K562 (cell line): ENCODE measurements at places on chromosomes 6 and 20. TPM values are rescaled to one million over a fixed set of nuclear protein-coding genes. Genes with fewer than 3 reads are reported as not detected.

DNA sequence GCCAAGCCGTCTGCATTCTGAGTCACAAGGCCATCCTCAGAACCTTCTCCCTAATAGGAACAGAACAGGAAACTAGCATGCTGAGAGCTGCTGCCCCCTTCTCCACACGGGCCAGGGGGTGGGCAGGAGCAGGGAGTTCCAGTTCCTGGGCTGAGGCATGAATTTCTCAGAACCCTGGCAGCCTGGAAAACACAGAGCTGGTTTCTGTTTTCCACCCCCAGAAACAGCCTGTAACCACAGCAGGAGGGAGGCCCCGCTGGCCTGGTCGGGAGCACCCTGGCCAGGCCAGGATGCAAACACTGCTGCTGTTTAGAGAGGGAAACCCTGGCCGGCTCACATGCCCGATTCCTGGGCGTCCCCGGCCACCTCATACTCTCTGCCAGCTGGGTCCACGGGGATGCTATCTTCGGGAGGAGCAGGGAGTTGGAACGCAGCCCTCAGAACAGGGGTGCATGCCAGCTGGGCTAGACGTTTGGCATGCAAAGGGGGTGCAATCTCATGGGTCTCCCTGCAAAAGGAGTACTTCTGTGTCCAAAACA lies 130.1 kb downstream of the NFATC2 start:
- H3K4me3 ChIP-seq: no peak overlapping the region
- DNase-seq: no peak
- no peaks in the 10 kb centered on the region for H3K27me3 ChIP-seq
- no peaks in the 10 kb centered on the region for H3K4me1 ChIP-seq
- H3K27ac ChIP-seq: no peak overlapping the region

DNA sequence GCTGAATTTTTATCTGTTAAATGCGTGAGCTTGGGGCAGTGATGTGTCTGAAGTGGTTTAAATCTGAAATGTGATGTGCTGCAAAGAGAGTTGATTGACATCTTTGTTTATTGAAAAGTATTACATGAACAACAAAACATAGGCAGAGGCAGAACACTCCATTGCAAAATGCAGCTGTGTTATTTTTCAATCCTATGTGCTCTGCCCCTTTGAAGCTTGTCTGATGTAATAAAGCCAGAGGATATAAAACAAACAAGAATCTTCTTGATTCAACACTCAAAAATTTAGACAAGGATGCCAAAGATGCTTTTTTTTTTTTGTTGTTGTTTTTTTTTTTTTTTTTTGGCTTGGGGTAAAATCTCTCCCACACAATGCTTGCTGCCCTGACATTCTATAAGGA lies 482.4 kb upstream of the MMS22L start:
- no peak overlapping the region for H3K4me3 ChIP-seq
- no peak for DNase-seq
- no peaks in the 10 kb centered on the region for H3K36me3 ChIP-seq
- no peaks in the 10 kb centered on the region for H3K27me3 ChIP-seq
- H3K4me1 ChIP-seq: no peaks in the 10 kb centered on the region
- no peak overlapping the region for H3K27ac ChIP-seq

Gene PTK6
- not detected in 2 replicates for total RNA-seq

GRCh38 chr6:55874316-55874715 lies 1.1 kb downstream of the BMP5 start:
- H3K4me1 ChIP-seq: no peaks in the 10 kb centered on the region
- H3K4me3 ChIP-seq: no peak overlapping the region
- no peak overlapping the region for H3K27ac ChIP-seq
- no peak for DNase-seq

Gene MRAP2
- total RNA-seq: 7.4 and 8.7 TPM in 2 replicates

Gene ADGRF5
- 0.07 and 0.22 TPM in 2 replicates for total RNA-seq

DNA sequence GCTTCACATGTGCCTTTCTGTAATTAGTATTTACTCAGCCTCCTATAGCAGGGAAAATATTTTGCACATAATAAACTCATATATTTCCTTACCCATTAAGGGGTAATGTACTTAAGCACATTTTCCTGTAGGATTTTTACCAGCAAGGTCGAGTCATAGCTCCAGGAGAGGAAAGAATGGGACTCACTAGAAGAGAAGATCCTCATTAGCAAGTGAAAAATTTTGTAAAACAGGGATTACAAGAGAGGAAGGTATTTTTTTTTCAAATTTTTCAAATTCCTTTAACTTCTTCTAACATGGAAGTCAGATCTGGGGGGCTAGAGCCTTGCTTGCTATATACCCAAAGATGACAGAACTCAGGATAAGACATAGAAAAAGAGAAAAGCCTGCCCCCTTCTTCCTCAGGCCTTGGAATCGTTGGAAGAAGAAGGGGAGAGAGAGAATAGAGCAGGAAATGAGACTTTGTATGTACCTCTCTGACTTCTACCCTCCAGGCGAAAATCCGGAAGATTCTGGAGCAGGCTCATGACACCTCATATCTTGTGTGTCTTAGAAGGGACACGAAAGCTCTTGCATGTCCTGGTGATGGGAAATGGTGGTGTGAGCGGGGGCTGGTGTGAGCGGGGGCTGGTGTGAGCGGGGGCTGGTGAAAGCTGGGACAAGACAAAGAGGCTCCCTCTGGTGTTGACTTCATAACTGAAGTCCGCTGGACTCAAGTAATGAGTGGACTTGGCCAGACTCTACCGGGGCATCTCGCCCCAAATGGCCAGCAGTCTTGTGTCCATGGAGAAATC lies 256.9 kb upstream of the PLCB4 start:
- no peaks in the 10 kb centered on the region for H3K4me1 ChIP-seq
- DNase-seq: no peak
- no peaks in the 10 kb centered on the region for H3K36me3 ChIP-seq
- no peak overlapping the region for H3K27ac ChIP-seq
- H3K4me3 ChIP-seq: no peak overlapping the region

DNA sequence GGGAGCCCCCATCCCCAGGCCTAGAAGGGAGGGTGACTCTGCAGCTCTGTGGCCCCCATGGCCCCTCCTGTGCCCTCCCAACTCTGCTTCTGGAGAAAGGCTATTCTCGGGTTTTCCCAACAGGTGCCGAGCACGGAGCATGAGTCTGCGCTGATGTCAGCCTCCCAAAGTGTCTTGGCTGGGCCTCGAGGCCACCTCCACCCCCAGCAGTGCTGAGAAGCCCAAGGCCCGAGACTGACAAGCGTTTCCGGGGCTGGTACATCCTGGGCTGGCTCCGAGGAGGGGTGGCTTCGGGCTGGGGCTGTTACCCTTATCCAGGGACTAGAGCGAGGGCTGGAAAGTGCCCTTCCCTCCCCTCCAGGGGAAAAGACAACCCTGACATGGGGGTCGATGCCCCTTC lies 60.2 kb upstream of the GATA5 start:
- DNase-seq: no peak
- H3K27ac ChIP-seq: no peak overlapping the region
- peaks cover 40% of the 10 kb centered on the region for H3K4me1 ChIP-seq
- H3K27me3 ChIP-seq: peaks cover 14% of the 10 kb centered on the region
- no peak overlapping the region for H3K4me3 ChIP-seq
- H3K36me3 ChIP-seq: no peaks in the 10 kb centered on the region

DNA sequence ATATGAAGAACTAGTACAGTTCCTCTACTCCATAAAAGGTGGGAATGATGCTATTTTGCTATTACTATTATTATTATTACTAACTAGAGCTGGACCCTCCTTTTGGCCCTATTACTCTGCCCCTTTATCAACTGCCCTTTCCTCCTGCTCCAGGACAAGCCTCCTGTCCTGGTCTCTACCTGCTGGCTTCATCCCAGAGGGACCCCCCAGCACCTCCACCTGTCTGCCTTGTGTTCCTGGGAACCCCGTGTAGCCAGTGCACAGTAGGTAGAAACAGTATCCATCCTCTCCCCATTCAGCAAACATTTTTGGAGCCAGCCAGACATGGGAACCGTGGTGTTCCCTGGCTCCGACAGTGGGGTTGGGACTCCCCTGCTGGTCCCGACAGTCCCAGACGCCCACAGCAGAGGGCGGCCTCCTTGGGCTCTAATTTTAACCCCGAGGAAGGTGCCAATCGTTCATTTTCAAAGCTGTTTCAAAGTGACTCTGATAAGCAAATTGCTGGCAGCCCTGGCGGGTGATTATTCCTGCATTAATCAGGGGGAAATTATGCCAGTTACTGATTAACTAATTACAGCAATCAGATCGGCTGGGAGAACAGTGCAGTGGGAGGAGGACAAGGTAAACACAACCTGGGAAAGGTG lies 44.2 kb upstream of the MDGA1 start:
- no peaks in the 10 kb centered on the region for H3K4me1 ChIP-seq
- H3K36me3 ChIP-seq: no peaks in the 10 kb centered on the region
- peaks cover 83% of the 10 kb centered on the region for H3K27me3 ChIP-seq
- H3K4me3 ChIP-seq: no peak overlapping the region

Gene WFDC10B
- not detected in 2 replicates for total RNA-seq

DNA sequence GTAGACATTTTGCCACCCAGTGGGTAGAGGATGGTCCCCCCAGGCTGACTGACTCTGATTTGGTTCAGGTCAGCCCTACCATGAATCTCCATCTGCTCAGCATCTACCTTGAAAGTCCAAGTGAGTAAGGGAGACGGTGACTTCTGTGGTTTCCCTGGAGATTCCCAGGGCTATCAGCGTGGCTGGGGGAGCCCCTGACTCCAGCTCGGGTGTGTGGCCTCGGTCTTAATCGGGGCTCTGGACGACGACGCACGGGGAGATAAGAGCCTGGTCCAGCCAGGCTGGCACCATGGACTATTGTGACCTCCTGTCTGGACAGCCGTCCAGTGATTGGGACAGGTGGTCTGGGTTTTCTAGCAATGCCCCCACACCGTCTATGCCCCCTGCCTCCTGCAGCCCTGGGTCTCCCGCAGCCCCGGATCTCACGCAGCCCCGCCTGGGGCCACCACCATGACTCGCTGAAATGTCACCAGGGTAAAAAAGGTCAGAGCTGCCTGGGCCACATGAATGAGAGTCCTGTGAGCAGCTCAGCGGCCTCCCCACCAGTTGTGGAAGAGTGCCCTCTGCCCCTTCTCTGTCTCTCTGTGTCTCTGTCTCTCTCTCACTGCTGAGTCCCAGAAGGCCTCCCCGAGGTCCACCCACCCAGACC lies 47.1 kb upstream of the GATA5 start:
- H3K27me3 ChIP-seq: no peaks in the 10 kb centered on the region
- peaks cover 74% of the 10 kb centered on the region for H3K4me1 ChIP-seq
- H3K4me3 ChIP-seq: no peak overlapping the region
- H3K27ac ChIP-seq: peak overlapping the region; percentile 80; the same call in 2 of the 3 replicates
- no peaks in the 10 kb centered on the region for H3K36me3 ChIP-seq

- DNase-seq: no peak
- peak overlapping the region; percentile 51 for H3K27ac ChIP-seq
- no peaks in the 10 kb centered on the region for H3K27me3 ChIP-seq
Measured at GRCh38 chr20:33687993-33688937, 2.1 kb upstream of the E2F1 start.

Gene CRIP3
- total RNA-seq: 0.82 and 0.89 TPM in 2 replicates

DNA sequence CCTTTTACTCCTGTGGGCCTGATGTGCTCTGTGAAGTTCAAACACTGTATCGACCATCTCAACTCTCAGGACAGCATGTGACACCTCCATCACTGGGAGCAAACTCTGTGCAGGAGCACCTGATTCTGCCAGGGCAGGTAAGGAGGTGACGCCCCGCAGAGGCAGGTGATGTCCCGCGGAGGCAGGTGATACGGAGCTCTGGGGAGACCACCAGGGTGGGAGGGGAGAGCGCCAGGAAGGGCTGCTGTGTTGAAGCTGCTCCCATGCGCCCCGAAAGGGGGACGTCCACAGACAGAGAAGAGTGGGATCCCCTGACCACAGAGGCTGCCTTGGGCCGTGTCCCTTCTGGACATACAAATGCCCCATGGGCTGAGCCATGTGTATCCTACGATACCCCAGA lies 58.3 kb downstream of the DACT2 start:
- no peak overlapping the region for H3K4me3 ChIP-seq
- peaks cover 77% of the 10 kb centered on the region for H3K27me3 ChIP-seq
- H3K4me1 ChIP-seq: peaks cover 3% of the 10 kb centered on the region; the same call in 1 of the 2 replicates
- H3K36me3 ChIP-seq: no peaks in the 10 kb centered on the region

DNA sequence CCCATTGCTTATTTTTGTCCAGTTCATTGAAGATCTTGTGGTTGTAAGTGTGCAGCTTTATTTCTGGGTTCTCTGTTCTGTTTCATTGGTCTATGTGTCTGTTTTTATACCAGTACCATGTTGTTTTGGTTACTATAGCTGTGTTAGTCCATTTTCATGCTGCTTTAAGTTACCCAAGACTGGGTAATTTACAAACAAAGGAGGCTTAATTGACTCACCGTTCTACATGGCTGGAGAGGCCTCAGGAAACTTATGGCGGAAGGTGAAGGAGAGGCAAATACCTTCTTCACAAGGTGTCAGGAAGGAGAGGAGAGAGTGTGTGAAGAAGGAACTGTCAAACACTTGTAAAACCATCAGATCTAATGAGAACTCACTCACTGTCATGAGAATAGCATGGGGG lies 29.9 kb upstream of the FERMT1 start:
- H3K4me1 ChIP-seq: no peaks in the 10 kb centered on the region
- H3K27ac ChIP-seq: no peak overlapping the region
- H3K4me3 ChIP-seq: no peak overlapping the region
- no peak for DNase-seq
- no peaks in the 10 kb centered on the region for H3K36me3 ChIP-seq

Gene SLC17A1
- not detected in 2 replicates for total RNA-seq

DNA sequence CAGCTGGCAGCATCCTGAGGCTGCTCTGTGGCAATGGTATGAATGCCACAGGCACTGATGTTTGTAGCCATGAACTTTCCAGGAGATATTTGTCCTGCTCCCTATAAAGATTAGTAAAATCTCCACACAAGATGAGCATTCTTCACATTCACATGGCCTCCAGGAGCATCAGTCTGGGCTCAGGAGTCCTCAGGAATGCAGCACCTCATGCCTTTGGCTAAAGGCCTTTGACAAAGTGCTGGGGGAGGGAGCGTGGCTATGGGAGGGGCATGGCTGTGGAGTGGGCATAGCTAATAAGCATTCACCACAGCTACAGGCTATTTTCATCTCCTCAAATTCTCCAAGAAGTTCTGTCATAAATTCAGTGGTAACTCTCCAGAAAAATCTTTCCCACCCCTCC lies 90.5 kb upstream of the LY86 start:
- no peaks in the 10 kb centered on the region for H3K36me3 ChIP-seq
- H3K27ac ChIP-seq: no peak overlapping the region
- H3K27me3 ChIP-seq: no peaks in the 10 kb centered on the region
- DNase-seq: no peak
- H3K4me3 ChIP-seq: no peak overlapping the region

- H3K27me3 ChIP-seq: no peaks in the 10 kb centered on the region
- peaks cover 72% of the 10 kb centered on the region for H3K4me1 ChIP-seq
Measured at GRCh38 chr6:44062771-44063560, 64.3 kb downstream of the MRPL14 start.

Gene GNL1
- total RNA-seq: 96.7 and 112 TPM in 2 replicates

Gene SIGLEC1
- total RNA-seq: 0.04 and 0.07 TPM in 2 replicates
